ENCODE measurements at places on chromosomes 4 and X.
A peak's percentile ranks its signal among the peaks of the same experiment; 100 is the strongest.

DNA sequence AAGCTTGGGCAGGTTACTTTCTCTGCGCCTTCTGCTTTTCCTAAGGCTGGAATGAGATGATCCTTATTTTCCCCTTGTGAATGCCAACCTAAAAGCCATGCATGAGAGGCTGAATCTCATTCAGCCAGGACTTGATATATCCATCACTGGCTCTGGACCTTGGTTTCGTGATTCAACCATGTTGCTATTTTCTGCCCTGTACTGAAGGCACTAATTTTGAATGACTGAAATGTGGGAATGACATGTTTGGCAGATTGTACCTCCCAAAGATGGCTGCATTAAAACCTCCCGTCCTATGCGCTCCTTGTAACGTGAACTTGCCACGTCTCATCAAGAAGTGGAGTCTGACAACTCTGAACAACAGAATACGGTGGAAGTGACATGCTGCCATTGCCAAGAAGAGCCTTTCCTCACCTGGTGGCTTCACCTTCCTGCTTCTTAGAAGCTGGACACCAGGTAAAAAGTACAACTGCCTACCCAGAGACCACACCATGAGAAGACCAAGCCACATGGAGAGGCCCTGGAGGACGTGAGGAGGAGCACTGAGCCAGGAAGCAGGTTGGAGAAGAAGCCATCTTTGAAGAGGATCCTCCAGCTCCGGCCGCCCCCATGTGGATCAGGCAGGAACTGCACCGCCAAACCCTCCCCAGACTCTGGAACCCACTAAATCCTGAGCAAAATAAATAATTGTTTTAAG, 174.5 kb downstream of the NSUN7 start:
- DNase-seq, result peak; percentile 58

DNA sequence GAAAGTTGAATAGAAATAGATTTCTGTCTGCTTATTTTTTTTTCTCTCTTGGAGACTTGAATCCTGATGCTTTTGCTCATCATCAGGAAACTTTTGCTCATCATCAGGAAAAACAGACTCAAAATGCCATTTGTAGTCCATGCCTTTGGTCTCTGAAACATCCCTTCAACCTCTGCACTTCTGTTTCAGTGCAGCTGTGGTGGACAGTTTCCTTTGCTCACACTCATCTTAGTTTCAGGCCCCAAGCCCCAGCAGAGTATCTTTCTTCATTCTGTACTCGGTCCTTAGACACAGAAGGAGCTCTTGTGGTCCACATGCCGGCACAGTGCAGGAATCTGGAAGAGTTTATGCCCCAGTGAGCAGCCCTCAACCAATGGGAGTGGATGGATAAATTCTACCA, 337.9 kb downstream of the PPP3CA start:
- no peak for DNase-seq

GRCh38 chrX:51026862-51027261, 116.3 kb downstream of the BMP15 start:
- DNase-seq, result no peak

DNA sequence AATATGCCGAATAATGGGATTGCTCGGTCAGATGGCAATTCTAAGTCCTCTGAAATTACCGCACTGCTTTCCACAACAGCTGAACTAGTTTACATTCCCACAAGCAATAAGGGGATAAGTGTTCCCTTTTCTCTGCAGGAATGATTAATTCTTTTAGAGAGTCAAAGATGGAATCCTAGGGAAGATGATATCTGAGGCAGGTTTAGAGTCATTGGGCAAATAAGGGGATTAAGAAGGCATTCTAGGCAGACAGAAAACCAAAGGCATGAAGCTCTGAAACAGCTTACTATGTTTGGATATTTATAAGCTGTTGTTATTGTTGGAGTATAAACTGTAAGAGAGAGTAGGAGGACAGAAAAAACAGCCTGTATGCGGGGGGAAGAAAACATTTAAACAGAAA, 85.7 kb downstream of the TET2 start:
- no peak for DNase-seq

DNA sequence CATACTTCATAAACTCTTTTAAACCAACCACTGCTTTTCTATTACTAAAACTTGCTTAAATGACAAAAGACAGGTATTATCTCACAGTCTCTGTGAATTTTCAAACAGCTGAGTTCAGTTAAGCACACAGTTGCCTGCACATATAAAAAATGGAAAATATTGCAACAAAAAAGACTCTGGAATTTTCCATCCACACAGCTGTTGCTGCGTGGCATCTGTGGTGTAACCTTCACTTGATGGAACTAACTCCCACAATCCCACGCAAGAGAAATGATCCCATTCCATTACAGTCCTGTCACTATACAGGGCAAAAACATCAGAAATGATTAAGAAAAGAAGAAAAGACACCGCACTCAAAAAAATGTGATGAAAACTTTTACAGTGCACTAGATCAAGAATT, 149.8 kb upstream of the TBL1X start:
- no peak for DNase-seq

GRCh38 chrX:132809581-132809980, 148.8 kb downstream of the HS6ST2 start:
- no peak for DNase-seq

GRCh38 chr4:99945718-99946355, 581 bp downstream of the DNAJB14 start:
- no peak for DNase-seq

- DNase-seq, result no peak
These were observed 863.1 kb upstream of the FTHL17 start for GRCh38 chrX:31934842-31935370.

DNA sequence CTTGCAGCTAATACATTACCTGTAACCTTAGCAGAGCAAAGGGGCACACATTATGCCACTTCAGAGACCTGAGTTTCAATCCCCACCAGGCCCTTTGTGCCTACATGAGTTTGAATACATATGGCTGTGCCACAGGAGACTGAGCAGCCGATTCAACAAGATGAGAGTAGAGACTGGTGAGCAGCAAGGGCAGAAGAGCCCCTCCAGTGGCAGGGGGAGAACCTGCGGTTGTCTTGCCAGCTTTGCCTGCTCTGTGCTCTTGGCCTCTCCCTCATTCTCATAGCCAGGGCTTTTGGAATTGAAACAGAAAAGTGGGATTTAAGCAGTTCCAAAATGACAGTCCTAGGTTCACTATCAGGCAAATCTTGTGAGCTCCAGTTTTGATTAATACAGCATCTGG, 52.3 kb upstream of the CLNK start:
- DNase-seq, result no peak

GRCh38 chr4:95505151-95505550, 43.6 kb downstream of the UNC5C start:
- DNase-seq, result no peak

GRCh38 chr4:65510976-65511375, 159.3 kb downstream of the EPHA5 start:
- DNase-seq, result no peak

DNA sequence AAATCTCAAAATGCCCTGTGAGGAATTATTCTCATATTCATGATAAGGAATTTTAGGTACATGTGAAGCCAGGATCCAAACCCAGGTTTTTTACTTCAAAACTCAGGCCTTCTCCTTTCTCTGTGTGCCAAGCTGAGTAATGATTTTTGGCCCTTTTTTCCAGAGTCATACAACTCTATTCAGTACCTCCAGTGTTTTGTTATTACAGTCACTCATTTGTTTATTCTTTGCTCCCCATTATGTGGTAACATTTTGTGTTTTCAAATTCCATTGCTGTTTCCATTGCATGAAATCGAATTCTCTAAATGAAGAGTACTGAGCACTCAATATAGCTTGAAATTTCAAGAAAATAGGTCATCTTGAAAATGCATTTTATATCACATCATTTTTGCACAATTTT, 315.4 kb downstream of the NR3C2 start:
- DNase-seq, result no peak

- DNase-seq, result no peak
These were observed 154.4 kb upstream of the RPL34 start for GRCh38 chr4:108465886-108466500.

GRCh38 chrX:48891402-48892288, 5.9 kb downstream of the TIMM17B start:
- DNase-seq, result peak; percentile 56

GRCh38 chr4:165367040-165367439, 11.8 kb upstream of the CPE start:
- DNase-seq, result no peak

DNA sequence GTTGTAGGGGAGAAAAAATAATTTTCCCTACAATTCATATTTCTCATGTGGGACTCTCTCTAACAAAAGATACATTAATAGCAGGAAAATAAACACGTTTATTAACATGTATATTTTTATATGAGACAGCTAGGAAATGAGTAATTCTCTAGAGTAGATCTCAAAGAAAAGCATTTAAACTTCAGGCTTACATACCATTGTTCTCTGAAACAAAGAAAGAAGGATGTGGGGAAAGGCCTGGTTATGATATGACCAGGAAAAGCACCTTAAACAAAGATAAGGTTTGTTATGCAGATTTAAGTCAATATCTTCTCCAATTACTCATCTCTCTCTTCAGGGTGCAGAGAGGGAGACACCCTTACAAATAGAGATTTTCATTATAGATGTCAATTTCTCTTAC, 131.3 kb downstream of the SLC7A11 start:
- DNase-seq, result no peak

DNA sequence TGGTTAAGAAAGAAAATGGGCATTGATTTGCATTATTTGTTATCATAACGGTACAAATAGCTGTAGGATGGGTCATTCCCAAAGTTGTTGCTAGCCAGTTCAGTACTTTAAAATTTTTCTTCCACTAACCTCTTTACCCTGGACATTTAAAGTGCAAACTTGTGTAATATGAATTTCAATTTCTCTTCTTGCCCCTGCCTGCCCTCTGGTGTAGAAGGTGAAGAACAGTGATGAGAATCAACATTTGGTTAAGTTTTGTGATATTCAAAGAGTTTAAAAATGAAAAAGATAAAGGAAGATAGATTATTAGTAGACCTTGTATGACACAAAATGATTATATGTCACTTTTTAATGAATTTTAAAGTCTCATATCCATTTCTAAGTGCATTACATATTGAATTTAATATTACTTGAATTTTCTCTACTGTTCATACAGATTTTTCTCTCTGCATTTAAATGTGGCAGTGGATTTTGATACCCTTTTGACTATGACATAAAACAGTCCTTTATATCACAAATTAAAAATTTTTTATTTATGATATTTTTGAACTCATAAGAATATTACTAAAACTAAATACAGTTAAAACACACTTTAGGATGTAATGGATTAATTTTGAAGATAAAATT, 337.7 kb downstream of the BMPR1B start:
- DNase-seq, result no peak

DNA sequence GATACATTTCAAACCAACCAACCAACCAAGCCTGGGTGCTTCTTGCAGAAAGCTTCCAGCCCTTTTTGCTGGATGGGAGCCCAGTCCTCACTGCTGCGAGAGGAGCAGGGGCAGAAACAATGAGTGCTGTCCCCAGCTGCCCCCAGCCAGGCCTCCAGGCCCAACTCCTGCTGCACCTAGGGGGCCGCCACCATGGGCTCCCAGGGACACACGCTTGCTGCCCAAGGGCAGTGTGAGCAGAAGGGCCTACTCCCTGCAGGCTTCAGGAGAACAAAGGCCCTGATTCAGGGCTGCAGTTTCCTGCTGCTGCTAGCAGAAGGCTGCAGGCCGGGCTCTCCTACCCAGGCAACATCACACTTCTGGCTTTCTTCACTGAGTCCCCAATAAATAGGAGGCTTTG, 37.7 kb upstream of the ENPP6 start:
- no peak for DNase-seq

- DNase-seq, result no peak
These were observed 29.2 kb downstream of the P2RY8 start for GRCh38 chrX:1507511-1508463.

DNA sequence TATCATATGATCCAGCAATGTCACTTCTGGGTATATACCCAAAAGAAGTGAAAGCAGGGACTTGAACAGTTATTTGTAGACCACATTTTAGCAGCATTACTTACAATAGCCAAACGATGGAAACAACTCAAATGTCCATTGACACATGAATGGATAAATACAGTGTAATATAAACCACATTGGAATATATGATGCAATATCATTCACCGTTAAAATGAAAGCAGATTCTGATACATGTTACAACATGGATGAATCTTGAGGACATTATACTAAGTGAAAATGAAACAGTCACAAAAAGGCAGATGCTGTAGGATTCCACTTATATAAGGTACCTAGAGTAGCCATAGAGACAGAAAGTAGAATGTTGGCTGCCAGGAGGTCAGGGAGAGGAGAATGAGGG, 130.5 kb upstream of the SMAD1 start:
- no peak for DNase-seq

DNA sequence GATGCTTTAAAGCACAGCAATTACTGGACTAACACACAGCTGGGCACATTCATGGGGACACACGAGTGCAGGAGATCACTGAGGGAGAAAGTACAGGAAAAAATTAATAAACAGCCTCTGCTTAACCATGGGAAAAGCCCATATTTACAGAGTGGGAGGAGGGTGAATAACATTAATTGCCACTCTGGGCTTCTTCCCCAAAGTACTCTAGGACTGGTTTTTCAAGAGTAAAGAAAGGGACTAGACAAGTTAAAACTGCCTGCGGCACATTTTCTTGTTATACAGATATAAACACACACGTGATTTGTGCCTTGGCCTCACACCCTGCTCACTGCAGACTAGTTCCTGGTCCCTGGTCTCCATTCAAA, 179.7 kb upstream of the TET2 start:
- no peak for DNase-seq

GRCh38 chr4:152363086-152363485, 172.8 kb downstream of the FBXW7 start:
- DNase-seq, result no peak

DNA sequence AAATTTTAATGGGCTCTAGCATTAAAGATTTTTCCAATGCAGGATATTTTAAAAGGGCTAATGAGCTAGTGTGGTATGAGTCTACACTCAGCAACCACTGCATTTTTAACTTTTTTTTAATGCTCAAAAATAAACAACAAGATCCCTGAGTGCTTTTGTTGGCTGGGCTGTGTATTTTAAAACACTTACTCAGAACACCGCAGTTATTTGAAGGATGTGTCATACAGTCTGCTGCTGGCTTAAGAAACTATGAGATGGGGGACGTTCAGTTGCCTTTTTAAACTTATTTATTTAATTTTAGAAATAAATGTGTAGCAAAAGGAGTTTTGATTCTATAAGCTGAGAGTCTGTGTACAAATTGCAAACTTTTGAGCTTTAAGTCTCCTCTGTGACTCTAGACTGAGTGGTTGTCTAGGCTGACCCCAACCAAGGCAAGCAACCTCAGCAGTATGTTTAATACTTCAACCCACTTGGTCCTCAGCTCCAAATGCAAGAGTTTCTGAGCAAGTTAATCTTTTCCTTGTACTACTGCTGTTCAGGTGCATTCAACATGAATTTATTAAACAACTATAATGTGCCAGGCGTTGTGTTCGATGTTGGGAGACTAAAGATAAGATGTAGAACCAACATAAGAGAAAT, 278.6 kb upstream of the DIPK2B start:
- no peak for DNase-seq

DNA sequence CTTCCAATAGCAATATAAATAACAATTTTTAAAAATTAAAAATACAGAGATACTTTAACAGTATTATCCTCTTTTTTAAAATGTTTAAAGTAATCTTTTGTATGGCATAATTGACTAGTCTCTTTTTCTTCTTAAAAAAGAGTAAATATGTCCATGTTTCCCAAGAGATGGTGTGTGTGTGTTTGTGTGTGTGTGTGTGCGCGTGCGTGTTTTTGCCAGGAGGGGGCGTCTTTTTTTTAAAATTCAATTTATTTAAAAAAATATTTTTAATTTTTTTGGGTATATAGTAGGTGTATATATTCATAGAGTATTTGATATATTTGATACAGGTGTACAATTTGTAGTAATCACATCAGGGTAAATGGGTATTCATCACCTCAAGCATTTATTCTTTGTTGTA, 1073.7 kb downstream of the PCDH7 start:
- DNase-seq, result no peak

GRCh38 chrX:149004936-149005335, 500.2 kb downstream of the IDS start:
- no peak for DNase-seq
